Activated CD4-positive, alpha-beta memory T cell treated with anti-CD3 and anti-CD28 coated beads for 36 hours (primary cell): ENCODE measurements at places on chromosomes 3 and 15.

DNA sequence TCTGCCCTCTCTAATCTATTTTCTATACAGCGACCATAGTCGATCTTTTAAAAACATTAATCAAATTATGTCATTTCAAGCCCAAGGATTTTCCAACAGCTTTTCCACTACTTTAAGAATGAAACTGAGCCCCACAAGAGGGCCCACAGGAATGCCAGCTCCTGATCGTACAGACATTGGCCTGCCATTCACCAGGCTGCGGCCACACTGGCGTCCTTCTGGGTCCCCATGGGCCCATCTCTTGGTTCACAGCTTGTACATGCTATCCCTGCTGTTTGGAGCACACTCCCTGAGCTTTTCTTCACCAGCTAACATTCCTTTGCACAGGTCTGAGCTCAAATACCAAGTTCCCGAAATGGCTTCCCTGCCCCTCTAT, 149.6 kb downstream of the MYLK start:
- DNase-seq: no peak

- DNase-seq: no peak
Observed at GRCh38 chr3:183027276-183027675, 46.9 kb upstream of the DCUN1D1 start.

GRCh38 chr15:88828791-88829190, 25.6 kb downstream of the ACAN start:
- no peak for DNase-seq

DNA sequence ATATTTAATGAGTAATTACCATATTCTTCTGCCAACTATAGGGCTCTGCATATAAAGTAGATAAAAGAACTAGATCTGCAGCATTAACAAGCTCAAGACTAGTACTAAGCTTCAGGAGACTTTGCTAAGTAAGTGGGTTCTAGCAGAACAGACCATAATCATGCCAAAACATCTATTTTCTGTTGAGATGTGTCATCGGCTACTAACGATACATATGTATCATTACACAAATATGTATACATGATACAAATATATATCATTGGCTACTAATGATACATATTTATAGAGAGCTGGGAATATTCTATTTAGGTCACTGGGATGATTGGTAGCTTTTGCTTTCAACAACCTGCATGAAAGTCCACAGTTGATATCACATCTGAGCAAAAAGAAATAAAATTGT, 185.8 kb upstream of the DCBLD2 start:
- no peak for DNase-seq

DNA sequence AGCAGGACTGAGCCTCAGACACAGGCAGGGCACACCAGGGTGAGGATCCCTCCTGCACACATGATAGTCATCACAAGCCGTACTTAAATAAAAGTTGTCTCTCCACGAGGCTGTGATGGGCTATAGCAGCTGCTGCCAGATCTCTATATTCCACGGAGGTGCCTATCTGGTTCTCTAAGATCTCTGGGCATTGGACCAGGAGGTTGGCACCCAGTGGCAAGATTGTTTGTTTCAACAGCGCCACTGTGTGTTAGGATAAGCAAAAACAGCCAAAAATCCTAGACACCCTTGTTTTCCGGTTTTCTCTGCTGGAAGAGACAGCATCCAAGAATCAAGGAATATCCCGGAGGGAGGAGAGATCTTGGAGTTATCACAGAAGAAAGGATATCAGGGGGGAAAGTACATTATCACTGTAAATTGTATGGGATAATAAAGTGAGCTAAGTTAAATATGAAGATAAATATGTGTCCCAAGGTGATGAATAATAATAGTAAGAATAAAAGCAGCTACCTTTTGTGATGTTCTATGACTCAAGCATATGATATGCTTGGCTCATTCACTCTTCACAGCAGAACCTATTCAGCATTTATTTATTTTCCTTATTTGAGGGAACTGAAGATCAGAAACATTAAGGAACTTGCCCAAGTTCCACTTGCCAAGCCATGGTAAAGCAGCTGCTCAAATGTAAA, 90.6 kb upstream of the AKAP13 start:
- DNase-seq: peak; percentile 24
